ENCODE measurements at places on chromosomes 6 and 20.

GRCh38 chr6:105628156-105628860, 225.4 kb upstream of the PREP start:
- peaks cover 5% of the 10 kb centered on the region for H3K27me3 ChIP-seq
- peak overlapping the region; percentile 43 for H3K27ac ChIP-seq
- peaks cover 38% of the 10 kb centered on the region for H3K4me1 ChIP-seq
- DNase-seq = no peak

DNA sequence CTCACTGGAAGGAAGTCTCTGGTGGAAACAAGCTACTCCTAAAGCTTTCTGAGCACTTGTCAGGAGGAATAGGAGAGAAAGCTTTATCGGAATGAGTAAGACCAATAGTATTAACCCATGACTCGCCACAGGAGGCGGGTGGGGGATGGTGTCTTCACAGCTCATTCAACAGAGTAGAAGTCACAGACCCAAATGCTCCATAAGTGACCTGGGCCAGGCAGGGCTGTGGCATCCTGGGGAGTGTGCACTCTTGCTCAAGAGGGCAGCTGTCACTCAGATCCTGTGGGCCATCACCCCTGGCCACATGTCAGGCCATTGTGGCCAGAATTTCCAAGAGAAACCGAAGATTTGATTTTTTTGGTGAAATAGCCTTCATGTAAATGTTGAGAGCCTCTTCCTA, 116.0 kb downstream of the SYCP2 start:
- DNase-seq = no peak
- no peaks in the 10 kb centered on the region for H3K4me1 ChIP-seq
- H3K36me3 ChIP-seq = no peaks in the 10 kb centered on the region
- H3K4me3 ChIP-seq = no peak overlapping the region
- H3K27ac ChIP-seq = no peak overlapping the region

DNA sequence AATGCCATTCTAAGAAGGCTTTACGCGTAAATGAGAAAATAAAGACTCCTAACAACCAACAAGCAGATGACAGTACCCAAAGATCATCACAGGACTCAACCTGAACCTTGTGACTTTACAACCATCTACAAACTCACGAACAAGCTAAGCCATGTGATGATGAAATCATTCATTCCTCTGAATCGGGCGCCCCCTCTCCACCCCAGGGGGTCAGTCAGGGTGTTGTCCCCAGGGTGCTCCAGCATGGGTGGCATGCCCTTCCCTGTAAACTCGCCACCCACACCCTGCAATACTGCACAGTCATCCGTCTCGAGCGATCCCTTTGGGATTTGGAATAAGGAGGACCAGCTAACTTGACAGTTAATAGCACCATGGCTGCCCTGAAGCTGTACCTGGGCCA, 12.6 kb downstream of the SERPINB6 start:
- peaks cover 2% of the 10 kb centered on the region for H3K4me1 ChIP-seq
- H3K4me3 ChIP-seq = no peak overlapping the region
- no peaks in the 10 kb centered on the region for H3K27me3 ChIP-seq
- H3K36me3 ChIP-seq = peaks cover 10% of the 10 kb centered on the region

GRCh38 chr6:140203661-140204147, 829.3 kb upstream of the CITED2 start:
- H3K36me3 ChIP-seq = no peaks in the 10 kb centered on the region
- H3K27ac ChIP-seq = no peak overlapping the region
- no peak overlapping the region for H3K4me3 ChIP-seq

DNA sequence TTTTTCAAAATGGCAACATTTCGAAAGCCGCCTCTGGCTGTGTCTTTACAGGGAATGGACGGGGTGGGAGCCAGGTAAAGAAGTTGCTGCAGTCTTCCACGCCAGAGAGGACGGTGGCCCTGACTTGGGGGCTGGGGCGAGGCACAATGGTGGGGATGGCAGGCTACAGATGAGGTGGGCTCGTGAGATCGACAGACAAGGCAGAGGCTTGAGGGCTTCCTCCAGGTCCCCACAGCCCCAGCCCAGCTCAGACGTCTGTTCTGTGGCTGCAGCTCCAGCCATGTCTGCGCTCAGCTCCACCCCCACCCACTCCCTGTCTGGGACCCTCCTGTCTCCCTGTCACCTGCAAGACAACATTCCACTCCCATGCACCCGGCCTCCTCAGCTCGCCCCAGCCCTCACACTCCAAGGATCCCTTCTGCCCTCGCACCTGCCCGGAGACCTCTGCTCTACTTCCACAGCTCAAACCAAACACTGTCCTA, 7.4 kb upstream of the C20orf144 start:
- H3K36me3 ChIP-seq = no peaks in the 10 kb centered on the region
- H3K4me1 ChIP-seq = peaks cover 19% of the 10 kb centered on the region
- H3K27ac ChIP-seq = no peak overlapping the region
- DNase-seq = no peak
- H3K4me3 ChIP-seq = no peak overlapping the region
- H3K27me3 ChIP-seq = no peaks in the 10 kb centered on the region

GRCh38 chr6:3455147-3455568, 1.7 kb downstream of the SLC22A23 start:
- no peak for DNase-seq
- H3K27ac ChIP-seq = no peak overlapping the region
- peaks cover 5% of the 10 kb centered on the region for H3K4me1 ChIP-seq
- no peak overlapping the region for H3K4me3 ChIP-seq
- H3K27me3 ChIP-seq = peaks cover 44% of the 10 kb centered on the region
- H3K36me3 ChIP-seq = no peaks in the 10 kb centered on the region

DNA sequence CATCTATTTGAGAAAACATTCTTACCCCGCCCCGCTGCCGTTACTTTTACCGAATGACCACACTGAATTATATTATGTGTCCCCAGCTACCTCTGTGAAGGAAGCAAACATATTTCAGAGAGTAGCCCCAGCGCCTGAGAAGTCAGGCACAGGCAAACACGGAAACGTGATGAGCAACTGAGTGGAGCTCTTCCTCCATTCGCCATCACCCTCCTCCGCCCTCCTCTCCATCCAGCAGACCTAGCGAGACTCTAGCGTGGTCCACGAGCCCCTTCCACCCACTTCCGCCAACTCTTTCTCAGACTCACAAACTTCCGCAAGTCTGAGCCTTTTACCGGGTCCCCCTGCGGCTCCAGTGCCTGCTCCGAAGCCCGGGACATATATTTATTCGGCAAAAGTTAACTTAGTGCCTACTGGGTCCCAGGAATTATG, 582 bp downstream of the SNRPB start:
- DNase-seq = peak; percentile 65
- H3K4me1 ChIP-seq = peaks cover 49% of the 10 kb centered on the region
- H3K4me3 ChIP-seq = peak overlapping the region; percentile 92
- no peaks in the 10 kb centered on the region for H3K27me3 ChIP-seq
- H3K27ac ChIP-seq = peak overlapping the region; percentile 100
- H3K36me3 ChIP-seq = peaks cover 75% of the 10 kb centered on the region

- H3K36me3 ChIP-seq = no peaks in the 10 kb centered on the region
- no peak for DNase-seq
- no peaks in the 10 kb centered on the region for H3K27me3 ChIP-seq
Observed at GRCh38 chr6:68990317-68990716, 355.2 kb downstream of the ADGRB3 start.

- no peaks in the 10 kb centered on the region for H3K36me3 ChIP-seq
- H3K4me3 ChIP-seq = no peak overlapping the region
- peaks cover 6% of the 10 kb centered on the region for H3K27me3 ChIP-seq
- no peak for DNase-seq
- H3K4me1 ChIP-seq = no peaks in the 10 kb centered on the region
Observed at GRCh38 chr6:125231574-125232343, 70.0 kb downstream of the HDDC2 start.

DNA sequence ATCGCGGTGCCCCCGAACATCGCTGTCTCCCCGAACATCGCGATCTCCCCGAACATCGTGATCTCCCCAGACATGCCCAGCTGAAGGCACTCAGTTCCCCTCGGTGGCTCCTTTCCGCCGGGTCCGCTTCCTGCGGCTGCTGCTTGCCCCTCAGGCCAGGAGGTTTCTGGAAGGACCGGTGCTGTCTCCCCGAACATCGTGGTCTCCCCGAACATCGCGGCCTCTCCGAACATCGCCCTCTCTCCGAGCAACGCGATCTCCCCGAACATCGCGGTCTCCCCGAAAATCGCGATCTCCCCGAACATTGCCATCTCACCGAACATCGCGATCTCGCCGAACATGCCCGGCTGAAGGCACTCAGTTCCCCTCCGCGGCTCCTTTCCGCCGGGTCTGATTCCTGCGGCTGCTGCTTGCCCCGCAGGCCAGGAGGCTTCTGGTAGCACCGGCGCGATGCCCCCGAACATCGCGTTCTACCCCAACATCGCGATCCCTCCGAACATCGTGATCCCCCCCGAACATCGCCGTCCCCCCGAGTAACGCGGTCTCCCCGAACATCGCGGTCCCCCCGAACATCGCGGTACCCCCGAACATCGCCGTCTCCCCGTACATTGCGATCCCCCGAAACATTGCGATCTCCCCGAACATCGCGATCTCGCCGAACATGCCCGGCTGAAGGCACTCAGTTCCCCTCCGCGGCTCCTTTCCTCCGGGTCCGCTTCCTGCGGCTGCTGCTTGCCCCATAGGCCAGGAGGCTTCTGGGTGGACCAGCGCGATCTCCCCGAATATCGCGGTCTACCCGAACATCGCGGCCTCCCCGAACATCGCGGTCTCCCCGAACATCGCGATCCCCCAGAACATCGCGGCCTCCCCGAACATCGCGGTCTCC, 808 bp downstream of the ULBP1 start:
- peaks cover 20% of the 10 kb centered on the region for H3K4me1 ChIP-seq
- H3K27me3 ChIP-seq = peaks cover 83% of the 10 kb centered on the region
- peak overlapping the region; percentile 85 for H3K4me3 ChIP-seq

DNA sequence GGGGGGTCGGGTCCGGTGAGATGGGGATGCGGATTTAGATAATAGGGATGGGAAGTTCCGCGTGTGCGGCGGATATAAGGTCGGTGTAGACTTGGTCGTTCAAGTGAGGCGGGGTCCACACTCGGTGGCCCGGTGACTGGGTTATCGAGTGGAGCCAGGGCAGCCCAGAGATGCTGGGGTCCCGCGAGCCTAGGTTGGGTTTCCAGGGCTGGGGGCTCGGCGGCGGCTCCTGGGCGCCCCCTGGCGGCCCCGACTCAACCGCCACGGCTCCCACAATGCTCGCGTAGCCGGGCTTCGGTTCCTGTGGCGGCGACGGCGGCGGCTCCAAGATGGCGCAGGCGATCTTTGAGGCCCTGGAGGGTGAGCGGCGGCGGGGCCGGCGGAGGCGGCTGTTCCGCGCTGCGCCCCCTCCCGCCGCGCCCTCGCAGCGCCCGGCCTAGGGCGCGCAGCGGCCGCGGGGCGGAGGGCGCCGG, at the start of gene ZNF341:
Gene ZNF341 (plus strand): TSS at position 304 of the 473 bp plus-strand sequence. CDS start 26 bp downstream, at position 330.
- peaks cover 18% of the 10 kb centered on the region for H3K36me3 ChIP-seq
- no peaks in the 10 kb centered on the region for H3K27me3 ChIP-seq
- peak; percentile 88 for DNase-seq
- peak within 1 kb of the TSS; percentile 94 for H3K27ac ChIP-seq
- H3K4me3 ChIP-seq = peak within 1 kb of the TSS; percentile 89

DNA sequence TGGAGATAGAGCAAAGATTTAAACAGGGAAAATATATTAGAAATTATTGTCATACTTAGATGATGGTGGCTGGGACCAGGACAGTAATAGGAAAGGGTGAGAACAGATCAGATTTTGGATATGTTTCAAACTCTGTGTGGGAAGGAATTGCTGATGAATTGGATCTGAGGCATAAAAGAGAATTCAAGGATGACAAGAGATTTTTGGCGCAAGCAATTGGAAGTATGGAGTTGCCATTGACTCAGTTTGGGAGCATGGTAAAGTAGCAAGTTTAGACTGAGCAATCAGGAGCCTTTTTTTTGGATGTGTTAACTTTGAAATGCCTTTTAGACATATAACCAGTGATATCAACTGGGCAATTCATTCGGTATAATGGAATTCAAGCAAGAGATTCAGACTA, 14.4 kb downstream of the TAB2 start:
- H3K27ac ChIP-seq = peak overlapping the region; percentile 60
- DNase-seq = no peak
- no peaks in the 10 kb centered on the region for H3K27me3 ChIP-seq
- peaks cover 48% of the 10 kb centered on the region for H3K36me3 ChIP-seq

DNA sequence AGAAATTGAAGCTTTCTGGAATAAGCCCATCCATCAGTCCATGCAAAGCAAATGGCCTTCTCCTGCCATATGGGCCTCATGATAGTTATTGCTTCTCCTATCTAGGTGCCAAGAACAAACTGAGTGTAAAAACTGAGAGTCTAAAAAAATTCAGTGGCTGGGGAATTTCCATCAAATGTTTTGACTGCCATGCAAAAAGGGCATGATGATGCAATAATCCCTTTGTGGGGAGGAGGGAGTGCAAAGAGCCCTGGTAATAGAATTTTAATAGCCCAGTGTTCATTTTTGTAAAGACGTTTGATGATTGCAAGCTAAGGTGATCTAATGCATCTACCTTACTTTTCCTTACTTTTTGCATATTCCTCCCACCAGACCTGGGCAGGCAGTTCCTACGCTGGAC, 683.7 kb downstream of the EPM2A start:
- no peak for DNase-seq
- H3K4me1 ChIP-seq = peaks cover 3% of the 10 kb centered on the region
- no peak overlapping the region for H3K27ac ChIP-seq
- H3K36me3 ChIP-seq = no peaks in the 10 kb centered on the region
- H3K27me3 ChIP-seq = peaks cover 4% of the 10 kb centered on the region

DNA sequence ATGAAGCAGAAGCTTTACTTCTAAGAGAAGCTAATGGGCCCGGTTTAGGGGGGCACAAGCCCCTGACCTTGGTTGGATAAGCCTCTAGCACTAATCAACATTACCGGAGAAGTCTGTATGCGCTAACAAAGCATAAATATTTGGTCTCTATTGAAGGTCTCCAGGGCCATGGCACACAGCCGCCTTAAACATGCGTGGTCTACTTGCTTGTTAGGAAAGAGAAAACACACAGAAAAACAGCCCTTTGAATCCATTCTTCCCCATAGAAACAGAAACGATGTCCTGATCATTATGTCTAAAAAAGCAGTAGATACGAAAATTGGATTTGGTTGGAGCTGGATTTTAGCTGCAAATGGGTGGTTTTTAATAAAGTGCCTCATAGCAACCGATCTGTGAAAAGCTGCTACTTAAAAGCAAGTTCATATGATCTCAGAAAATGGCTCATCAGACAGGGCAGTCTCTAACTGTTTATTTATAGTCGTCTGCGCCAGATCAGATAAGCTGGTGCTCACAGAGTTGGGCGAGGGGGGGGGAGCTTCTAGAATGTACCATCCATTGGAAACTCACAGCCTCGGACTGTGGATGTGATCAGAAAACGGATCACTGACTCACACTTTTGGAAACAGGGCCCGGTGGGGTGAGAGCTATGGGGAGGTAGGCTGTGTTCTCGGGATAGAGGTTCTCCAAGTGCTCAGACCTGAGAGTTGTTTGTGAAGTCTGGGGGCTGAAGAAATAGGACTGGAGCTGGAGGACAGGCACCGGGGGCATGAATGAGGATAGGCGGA, 35.3 kb upstream of the APCDD1L start:
- DNase-seq = no peak
- no peak overlapping the region for H3K4me3 ChIP-seq
- H3K27me3 ChIP-seq = peaks cover 14% of the 10 kb centered on the region
- H3K36me3 ChIP-seq = no peaks in the 10 kb centered on the region

GRCh38 chr20:47487175-47487917, 14.3 kb upstream of the NCOA3 start:
- peaks cover 53% of the 10 kb centered on the region for H3K4me1 ChIP-seq
- H3K4me3 ChIP-seq = peak overlapping the region; percentile 60
- peak overlapping the region; percentile 99 for H3K27ac ChIP-seq
- H3K27me3 ChIP-seq = no peaks in the 10 kb centered on the region
